ENCODE measurements at places on chromosomes 2 and 18. TPM values are rescaled to one million over a fixed set of nuclear protein-coding genes. Genes with fewer than 3 reads are reported as not detected.

Gene SPOPL
- 9.6 TPM for total RNA-seq

Gene CHRND
- 7.1 TPM for total RNA-seq

Gene TCF23
- total RNA-seq: not detected

Gene GORASP2
- total RNA-seq: 54.5 TPM

DNA sequence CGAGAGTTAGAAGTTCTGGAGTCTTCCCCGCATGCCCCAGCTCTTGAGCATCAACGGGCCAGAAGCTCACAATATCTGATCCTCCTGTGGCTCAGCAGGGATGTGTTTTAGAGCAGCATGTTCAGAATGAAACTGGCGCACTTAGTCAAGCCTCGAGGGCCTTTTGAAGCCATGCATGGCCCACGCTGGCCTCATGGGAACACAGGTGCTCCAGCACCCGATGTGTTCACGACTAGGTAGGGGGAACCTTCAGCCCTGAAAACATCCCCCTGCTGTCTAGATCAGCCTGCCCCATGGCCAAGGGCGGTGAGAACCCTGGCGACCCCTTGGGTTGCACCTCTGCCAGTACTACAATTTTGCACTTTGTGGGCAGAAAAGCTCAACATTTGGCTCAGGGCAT lies 32.8 kb downstream of the MSH6 start:
- no peak for DNase-seq

DNA sequence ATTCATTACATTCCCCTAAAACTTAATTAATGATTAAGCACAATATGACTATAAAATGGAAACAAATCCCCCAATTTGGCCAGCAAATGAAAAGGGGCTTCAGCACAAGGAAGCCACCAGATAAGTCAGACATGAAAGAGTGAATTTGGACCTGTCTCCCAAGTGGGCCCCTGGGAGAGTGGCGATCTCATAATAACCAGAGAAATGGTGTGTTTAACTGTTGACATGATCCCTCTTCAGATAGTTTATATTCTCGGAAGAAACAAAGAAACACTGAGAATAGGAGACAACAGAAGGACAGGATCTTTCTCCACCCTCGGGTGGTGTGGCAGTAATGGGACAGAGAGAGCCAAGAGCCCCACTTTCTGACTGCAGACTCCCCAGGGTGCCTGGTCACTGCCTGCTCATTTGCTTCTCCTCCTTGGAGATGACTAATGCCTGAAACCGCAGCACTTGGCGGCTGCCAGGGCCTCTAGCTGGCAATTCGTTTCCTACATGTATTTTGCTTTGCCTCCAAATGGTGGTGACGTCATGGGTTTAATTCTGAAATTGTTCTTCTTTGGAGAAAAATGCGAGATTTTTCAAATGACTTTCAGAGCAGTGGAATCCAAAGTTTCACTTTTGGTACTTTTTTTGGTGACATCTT lies 46.4 kb upstream of the SPP2 start:
- DNase-seq: peak; percentile 96

Gene KIAA2012
- not detected for total RNA-seq

Gene CCDC68
- total RNA-seq: 1.1 TPM

GRCh38 chr2:94984964-94985575 lies 40.4 kb upstream of the MAL start:
- DNase-seq: no peak

GRCh38 chr2:436205-436604 lies 148.3 kb upstream of the ALKAL2 start:
- no peak for DNase-seq

Gene ZNF521
- 10.6 TPM for total RNA-seq

DNA sequence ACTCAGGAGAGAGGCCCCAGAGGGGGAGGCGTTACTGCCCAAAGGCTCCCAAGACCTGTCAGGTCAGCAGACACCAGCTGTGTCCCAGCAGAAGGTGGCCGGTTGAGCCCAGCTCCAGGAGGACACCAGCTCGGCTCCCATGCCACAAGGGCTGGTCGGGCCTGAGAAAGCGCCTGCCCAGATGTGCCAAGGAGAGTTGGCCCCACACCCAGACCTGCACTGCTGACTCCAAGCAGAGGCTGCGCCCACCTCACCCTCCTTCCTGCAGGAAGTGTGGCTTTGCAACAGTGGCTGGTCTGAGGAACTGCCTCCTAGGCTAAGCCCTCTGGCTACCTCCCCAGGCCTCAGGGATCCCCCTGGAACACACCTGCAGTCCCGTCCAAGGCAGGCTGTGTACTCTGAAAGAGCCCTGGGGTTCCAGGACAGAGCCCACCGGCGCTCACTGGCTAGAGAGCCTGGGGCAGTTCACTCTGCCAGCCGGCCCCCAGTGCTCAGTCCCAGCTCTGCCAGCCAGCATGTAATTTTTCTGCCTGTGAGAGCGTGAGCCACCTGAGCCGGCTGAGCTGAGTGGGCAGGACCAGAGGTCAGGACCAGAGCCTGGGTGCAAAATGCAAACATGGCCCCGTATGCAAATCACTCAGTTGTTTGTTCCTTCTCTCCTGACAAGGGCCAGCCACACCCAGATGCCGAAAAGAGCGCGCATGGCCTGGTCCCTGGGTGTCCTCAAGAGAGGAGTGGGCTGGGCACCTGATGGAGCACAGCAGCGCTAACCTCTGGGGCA lies 36.9 kb upstream of the PTMA start:
- no peak for DNase-seq

DNA sequence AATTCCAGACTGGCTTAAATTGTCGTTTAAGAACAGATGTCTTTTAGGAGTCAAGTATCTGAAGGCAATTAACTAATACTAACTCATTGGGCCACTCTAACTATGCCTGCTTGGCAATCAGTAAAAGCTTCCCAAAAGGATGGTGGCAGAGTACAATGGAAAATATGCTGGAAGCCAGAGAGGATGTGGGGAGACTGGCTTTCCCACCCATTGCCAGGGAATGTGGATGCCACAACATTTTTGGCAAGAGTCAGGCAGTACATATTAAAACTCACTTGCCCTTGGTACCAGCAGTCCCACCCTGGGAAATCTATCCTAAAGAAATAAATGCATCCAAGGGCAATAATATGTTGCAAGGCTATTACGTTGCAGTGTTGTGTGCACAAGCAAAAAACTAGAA lies 74.0 kb upstream of the FZD7 start:
- DNase-seq: peak; percentile 15

DNA sequence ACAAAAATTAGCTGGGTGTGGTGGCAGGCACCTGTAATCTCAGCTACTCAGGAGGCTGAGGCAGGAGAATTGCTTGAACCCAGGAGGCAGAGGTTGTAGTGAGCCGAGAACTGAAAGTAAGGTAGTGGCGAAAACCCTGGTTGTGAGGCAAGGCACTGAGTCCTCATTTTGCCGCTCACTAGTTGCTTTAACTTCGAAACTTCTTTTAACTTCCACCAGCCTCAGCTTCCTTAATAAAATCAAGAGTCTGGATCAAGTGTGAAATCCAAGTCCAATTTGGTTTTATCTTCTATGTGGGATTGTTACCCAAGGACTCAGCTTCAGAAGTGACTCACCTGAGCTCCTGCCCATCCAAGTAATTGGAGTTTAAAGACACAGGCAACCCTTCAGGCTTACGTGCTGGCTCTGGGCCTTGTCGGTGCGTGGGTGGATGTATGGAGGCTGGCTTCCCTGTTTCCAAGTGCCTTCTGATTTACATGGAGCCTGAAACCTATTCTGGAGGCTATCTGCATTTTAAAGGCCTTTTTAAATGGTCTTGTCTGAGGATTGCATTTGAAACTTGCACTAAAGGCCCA lies 374.2 kb upstream of the ID2 start:
- DNase-seq: no peak

DNA sequence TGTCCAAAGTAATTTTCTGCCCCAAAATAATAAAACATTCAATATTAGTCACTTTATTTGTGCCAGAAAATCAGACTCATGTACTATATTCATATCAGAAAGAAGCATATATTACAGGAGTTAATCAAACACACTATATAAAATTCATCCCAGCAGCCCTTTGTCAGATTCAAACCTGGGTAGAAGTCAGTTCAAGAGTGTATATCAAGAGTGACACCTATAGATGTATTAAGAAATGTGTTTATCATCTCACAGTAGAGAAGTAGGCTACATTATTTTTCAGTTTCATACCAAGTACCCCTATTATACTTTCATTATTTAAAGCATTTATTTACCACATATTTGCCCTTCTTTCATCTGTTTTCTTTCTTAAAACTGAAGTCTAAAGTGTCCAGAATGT lies 193.2 kb upstream of the DDX18 start:
- no peak for DNase-seq

Gene HOXD13
- total RNA-seq: not detected

DNA sequence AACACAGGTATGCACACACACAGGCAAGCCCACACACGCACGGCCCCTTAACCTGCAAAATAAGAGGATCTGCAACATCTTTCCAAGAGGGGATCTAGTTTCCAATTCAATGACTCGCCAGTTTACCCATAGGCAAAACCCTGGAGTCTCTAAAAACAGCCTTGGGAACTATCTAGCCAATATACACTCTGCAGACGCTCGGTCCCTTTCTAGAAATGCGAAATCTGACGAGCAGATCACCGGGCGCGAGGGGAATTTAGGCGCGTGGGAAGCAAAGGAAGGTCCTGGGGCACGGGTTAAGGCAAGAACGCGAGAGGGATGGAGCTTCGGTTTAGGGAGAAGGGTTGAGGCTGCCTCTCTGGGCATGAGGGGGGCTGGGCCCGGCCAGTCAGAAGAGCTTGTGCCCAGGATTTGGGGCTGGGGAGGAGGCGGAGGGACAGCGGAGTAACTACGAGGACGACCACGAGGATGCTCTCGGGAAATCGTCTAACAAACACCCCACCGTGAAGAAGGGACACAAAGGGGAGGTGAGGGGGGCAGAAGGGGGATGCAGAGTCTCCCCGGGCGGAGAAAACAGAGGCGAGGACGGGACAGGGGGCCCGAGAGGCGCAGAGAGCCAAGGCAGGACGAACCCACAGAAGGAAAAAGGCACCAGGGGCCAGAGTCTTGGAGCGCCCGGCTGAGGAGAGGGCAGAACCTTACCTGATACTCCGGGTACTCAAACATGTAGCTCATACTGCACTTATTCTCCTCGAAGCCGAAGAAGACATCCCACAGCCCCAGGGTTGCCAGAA lies 542 bp downstream of the PGAP1 start:
- DNase-seq: peak; percentile 39

Gene GKN2
- total RNA-seq: not detected

DNA sequence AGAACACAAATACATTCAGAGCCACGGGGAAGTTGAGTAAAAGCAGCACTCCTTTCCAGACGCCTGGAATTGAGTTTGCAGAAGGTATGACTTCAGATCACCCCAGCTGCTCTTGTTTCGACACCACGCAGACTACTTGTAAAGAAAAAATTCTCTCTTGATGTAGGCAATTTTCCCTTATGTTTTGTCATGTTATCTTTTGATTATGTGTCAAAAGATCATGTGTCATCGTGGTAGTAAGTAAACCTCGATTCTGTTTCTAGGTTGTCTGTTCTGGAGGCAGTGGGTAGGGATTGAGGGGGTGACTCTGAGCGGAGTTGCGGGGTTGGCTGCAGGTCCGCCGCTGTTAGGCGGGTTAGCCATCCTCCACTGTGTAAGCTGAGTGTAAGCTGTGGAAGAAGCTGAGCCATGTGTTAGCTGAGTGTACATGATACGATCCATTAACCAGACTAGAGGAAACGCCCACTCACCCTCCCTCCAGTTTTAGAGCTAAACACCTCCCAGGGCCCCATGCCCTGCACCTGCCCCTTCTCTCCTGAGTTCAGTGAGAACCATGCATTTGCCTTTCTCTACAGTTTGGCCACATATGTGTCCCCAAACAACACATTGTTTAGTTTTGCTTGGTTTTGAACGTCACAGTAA lies 181.8 kb downstream of the SNTG2 start:
- DNase-seq: no peak

Gene TMEM247
- total RNA-seq: not detected

- DNase-seq: no peak
Measured at GRCh38 chr18:31533236-31533635, 35.3 kb downstream of the DSG2 start.

GRCh38 chr2:187002242-187002641 lies 153.3 kb upstream of the ZSWIM2 start:
- no peak for DNase-seq

DNA sequence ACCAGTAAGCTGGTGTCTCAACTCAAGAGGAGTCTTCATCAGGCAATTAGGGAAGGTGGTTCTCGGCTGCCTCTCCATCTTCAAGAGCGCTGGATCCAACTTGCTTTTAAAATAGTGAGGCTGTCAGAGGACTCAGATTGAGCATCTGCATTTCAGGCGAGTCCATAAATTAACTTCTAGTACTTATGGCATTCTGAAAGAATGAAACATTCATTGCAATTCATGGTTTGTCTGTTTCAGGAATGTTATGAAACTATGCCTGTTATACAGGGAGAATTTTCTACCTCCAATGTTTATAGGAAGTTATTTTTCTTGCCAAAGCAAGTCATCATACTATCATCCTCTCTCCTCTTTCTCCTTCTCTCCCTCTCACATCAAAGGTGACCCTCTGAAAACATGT lies 883.2 kb downstream of the SLC4A3 start:
- DNase-seq: no peak

GRCh38 chr2:168948621-168949212 lies 47.6 kb downstream of the G6PC2 start:
- DNase-seq: no peak

Gene C2orf92
- total RNA-seq: 0.80 TPM

Gene DSG4
- total RNA-seq: not detected

DNA sequence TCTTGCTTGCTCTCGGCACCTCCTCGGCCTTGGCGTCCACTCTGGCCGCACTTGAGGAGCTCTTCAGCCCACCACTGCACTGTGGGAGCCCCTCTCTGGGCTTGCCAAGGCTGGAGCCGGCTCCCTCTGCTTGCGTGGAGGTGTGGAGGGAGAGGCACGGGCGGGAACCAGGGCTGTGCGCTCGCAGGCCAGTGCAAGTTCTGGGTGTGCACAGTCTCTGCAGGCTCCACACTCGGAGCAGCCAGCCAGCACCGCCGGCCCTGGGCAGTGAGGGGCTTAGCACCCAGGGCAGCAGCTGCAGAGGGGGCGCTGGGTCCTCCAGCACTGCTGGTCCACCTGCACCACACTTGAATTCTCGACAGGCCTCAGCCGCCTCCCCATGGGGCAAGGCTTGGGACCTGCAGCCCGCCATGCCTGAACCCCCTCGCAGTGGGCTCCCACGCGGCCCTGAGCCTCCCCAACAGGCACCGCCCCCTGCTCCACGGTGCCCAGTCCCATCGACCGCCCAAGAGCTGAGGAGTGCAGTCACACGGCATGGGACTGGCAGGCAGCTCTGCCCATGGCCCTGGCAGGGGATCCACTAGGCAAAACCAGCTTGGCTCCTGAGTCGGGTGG lies 411.2 kb upstream of the CHAC2 start:
- no peak for DNase-seq

GRCh38 chr18:35038881-35039491 lies 2.2 kb upstream of the MAPRE2 start:
- DNase-seq: no peak

Gene IHH
- total RNA-seq: not detected

Gene AQP12B
- not detected for total RNA-seq

Gene HS1BP3
- 24.6 TPM for total RNA-seq

GRCh38 chr18:75054611-75055010 lies 154.3 kb downstream of the PTGR3 start:
- no peak for DNase-seq

GRCh38 chr2:167575276-167575675 lies 672.1 kb downstream of the STK39 start:
- DNase-seq: no peak

Gene REG3A
- not detected for total RNA-seq

GRCh38 chr2:161576421-161576820 lies 47.8 kb upstream of the SLC4A10 start:
- DNase-seq: no peak

Data from LHCN-M2 (cell line).